Activated naive CD8-positive, alpha-beta T cell treated with anti-CD3 and anti-CD28 coated beads, Interleukin-2, amount 10 ng/mL, durations not matched to agents 7 days and 5 days (primary cell): ENCODE measurements at places on chromosomes 1 and 21. TPM values are rescaled to one million over a fixed set of nuclear protein-coding genes. Genes with fewer than 3 reads are reported as not detected.

Gene WDR64
- total RNA-seq, result 0.58 TPM

Gene SLC50A1
- 45.0 TPM for total RNA-seq

Gene TFF2
- total RNA-seq, result not detected

Gene HMCN1
- total RNA-seq, result 0.55 TPM

Gene INTS7
- 23.0 TPM for total RNA-seq

Gene ST6GALNAC5
- total RNA-seq, result not detected

Gene HES2
- total RNA-seq, result not detected

Gene PLA2G2F
- not detected for total RNA-seq

Gene ID3
- 44.0 TPM for total RNA-seq

Gene SAMD11
- 0.22 TPM for total RNA-seq

Gene PGBD5
- not detected for total RNA-seq

Gene NFASC
- total RNA-seq, result 0.31 TPM

Gene MKNK1
- 65.4 TPM for total RNA-seq

Gene LRRC53
- total RNA-seq, result not detected

Gene CCDC185
- not detected for total RNA-seq

Gene RNPC3
- 47.8 TPM for total RNA-seq

Gene DISP1
- 2.6 TPM for total RNA-seq

Gene CA14
- not detected for total RNA-seq

Gene FCER1G
- 22.1 TPM for total RNA-seq

Gene KIRREL1
- not detected for total RNA-seq

Gene MANEAL
- 1.4 TPM for total RNA-seq

Gene PHTF1
- total RNA-seq, result 22.6 TPM

Gene BMP8A
- not detected for total RNA-seq

Gene CERS2
- total RNA-seq, result 153 TPM

Gene SARS1
- 176 TPM for total RNA-seq

Gene PPFIA4
- 48.5 TPM for total RNA-seq

Gene PCP4
- not detected for total RNA-seq

Gene DBT
- total RNA-seq, result 13.4 TPM

Gene FAM151A
- not detected for total RNA-seq

Gene TADA1
- 14.4 TPM for total RNA-seq

Gene HCRTR1
- not detected for total RNA-seq

Gene HHIPL2
- not detected for total RNA-seq

Gene KMO
- not detected for total RNA-seq

Gene HSD3B2
- not detected for total RNA-seq

Gene HJV
- total RNA-seq, result not detected

Gene NPHP4
- 17.5 TPM for total RNA-seq

Gene AQP10
- total RNA-seq, result not detected

Gene NBPF10
- total RNA-seq, result 1.5 TPM

Gene LUZP1
- total RNA-seq, result 19.1 TPM

Gene C4BPB
- total RNA-seq, result 2.7 TPM

Gene OLFML3
- total RNA-seq, result 0.45 TPM

Gene LRRC52
- not detected for total RNA-seq

Gene INAVA
- 0.25 TPM for total RNA-seq

Gene ZBTB8B
- not detected for total RNA-seq

Gene ITGB2
- total RNA-seq, result 452 TPM

Gene PIK3C2B
- total RNA-seq, result 41.8 TPM

Gene FCGR3A
- total RNA-seq, result 1.9 TPM

Gene TMOD4
- 4.1 TPM for total RNA-seq

Gene SLC19A1
- total RNA-seq, result 38.4 TPM
